Gastrocnemius medialis (tissue), 4 donors: ENCODE measurements at places on chromosomes 5 and 9.
A peak's percentile ranks its signal among the peaks of the same experiment; 100 is the strongest.

DNA sequence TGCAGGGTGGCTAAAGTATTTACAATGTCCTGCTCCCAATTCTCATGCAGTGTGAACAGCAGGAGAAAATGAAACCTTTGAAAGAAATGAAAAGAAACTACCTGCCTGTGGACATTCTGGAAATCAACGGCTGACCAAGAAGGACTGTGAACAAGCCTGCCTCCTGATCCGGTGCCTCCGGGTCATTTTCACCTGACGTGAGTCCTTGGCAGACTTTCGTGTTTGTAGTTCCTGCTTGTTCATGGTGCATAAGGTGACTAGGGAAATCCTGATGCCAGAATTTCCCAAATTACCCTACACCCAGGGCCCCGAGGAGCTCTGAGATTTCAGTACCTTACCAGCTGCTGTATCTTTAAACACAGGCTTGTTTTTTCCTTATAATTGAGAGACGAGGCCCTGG lies 317.5 kb downstream of the TLE1 start:
- peaks cover 18% of the 10 kb centered on the region for H3K4me1 ChIP-seq
- no peaks in the 10 kb centered on the region for H3K27me3 ChIP-seq
- no peaks in the 10 kb centered on the region for H3K36me3 ChIP-seq
- peak overlapping the region; percentile 76 for H3K27ac ChIP-seq
- peak; percentile 62 for DNase-seq
- no peak overlapping the region for H3K4me3 ChIP-seq

GRCh38 chr5:54547711-54548250 lies 30.2 kb downstream of the SNX18 start:
- DNase-seq = peak; percentile 70
- H3K36me3 ChIP-seq = no peaks in the 10 kb centered on the region
- peak overlapping the region; percentile 15 for H3K27ac ChIP-seq
- H3K4me3 ChIP-seq = no peak overlapping the region
- H3K4me1 ChIP-seq = peaks cover 4% of the 10 kb centered on the region
- no peaks in the 10 kb centered on the region for H3K27me3 ChIP-seq

DNA sequence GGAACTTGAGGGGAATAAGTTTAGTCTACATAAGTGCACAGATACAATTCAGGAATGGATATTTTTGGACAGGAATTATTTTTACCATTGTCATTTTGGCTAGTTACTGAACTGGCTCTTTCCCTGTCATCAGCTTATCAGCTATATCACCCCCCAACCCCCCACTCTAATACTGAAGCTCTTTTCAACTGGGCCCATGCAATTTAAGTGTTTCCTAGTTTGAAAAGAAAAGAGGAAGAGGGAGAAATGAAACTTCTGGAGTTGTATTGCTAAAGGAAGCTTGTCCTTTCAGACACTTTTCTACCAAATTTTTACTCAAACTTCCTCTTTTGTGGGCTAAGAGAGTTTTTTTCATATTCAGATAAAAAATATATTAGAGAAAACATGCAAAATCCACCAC lies 18.5 kb upstream of the TIMD4 start:
- no peaks in the 10 kb centered on the region for H3K27me3 ChIP-seq
- no peaks in the 10 kb centered on the region for H3K36me3 ChIP-seq
- H3K4me3 ChIP-seq = no peak overlapping the region

DNA sequence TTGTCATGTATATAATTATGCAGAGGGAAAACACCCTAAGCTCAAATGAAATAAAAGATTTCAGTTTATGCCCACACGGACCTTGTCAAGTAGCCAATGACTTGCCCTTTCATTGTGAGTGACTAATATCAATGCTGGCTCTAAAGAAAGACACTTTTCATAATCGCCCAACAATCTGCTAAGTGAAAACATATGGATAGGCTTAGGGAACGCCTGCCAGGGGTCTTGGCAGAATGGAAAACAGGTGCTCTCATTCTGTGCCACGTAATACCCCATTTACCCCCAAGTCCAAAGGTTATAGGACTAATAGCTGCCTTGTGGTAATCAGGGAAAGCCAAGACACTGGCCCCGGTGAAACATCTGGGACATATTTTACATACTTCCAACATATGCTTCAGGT lies 157.7 kb downstream of the SLF1 start:
- no peak overlapping the region for H3K27ac ChIP-seq
- no peak for DNase-seq
- H3K4me3 ChIP-seq = no peak overlapping the region
- H3K36me3 ChIP-seq = no peaks in the 10 kb centered on the region
- H3K27me3 ChIP-seq = no peaks in the 10 kb centered on the region
- no peaks in the 10 kb centered on the region for H3K4me1 ChIP-seq

DNA sequence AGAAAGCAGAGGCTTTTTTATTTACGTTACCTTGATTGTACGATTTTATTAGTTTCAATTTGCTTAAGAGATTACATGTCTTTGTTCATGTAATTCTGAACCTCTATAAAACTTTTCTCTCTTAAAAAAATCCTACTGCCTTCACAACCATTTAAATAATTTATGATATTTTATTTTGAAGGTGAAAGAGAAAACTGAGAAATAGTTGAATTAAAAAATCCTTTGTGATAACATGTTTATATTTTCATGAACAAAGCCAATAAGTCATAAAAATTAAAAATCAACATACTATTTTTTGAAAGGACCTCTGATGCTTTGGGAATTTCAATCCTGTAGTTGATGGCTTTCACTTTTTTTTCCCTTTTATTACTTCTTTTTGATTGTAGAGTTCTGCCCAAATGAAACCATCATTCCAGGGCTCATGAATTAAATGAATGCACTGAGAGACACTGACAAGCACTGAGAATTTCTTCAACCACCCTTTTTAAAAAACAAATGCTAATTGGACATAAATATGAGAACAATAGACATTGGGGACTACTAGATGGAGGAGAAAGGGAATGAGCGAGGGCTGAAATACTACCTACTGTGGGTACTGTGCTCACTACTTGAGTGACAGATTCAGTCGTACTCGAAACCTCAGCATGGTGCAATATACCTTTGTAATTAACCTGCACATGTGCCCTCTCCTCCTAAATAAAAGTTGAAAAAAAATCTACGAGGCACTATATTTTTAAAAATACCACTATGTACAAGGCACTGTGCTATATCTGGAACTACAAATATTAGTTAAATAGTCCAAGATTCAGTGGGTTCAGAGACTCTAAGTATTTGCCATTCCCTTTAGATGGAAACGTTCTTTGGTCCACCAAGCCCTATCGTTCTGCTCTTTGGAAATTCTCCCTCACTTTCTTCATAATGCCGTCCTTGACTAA lies 5.9 kb downstream of the CDKN2A start:
- H3K4me3 ChIP-seq = no peak overlapping the region
- DNase-seq = no peak
- H3K27me3 ChIP-seq = peaks cover 83% of the 10 kb centered on the region
- H3K4me1 ChIP-seq = no peaks in the 10 kb centered on the region
- no peak overlapping the region for H3K27ac ChIP-seq
